ENCODE measurements at places on chromosomes 11 and 22. TPM values are rescaled to one million over a fixed set of nuclear protein-coding genes. Genes with fewer than 3 reads are reported as not detected.

DNA sequence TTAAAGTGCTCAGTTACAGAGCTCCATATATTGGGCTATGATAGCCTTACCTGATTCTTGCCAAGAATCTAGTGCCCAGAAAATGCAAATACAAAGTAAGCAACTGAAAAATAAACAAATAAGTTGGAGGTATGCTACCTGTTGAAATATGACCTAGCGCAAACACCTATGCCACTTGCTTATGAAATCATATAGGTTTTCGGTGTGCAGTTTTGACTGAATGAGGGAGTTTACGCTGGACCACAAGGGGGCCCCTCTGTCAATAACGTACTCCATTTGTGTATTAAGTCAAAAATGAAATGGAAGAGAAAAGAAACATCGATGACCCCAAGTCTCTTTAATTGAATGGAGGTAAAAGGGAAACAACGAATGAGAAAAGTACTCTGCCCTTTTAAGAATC, 84.9 kb upstream of the TRIM77 start:
- DNase-seq, result no peak
- H3K4me1 ChIP-seq, result 0 out of 2 replicates have a peak, but pooled peaks cover 5% of the 10 kb centered on the region
- H3K27ac ChIP-seq, result no peak overlapping the region
- H3K4me3 ChIP-seq, result no peak overlapping the region
- peaks cover 10% of the 10 kb centered on the region for H3K27me3 ChIP-seq

Gene RAB39A
- not detected for total RNA-seq

DNA sequence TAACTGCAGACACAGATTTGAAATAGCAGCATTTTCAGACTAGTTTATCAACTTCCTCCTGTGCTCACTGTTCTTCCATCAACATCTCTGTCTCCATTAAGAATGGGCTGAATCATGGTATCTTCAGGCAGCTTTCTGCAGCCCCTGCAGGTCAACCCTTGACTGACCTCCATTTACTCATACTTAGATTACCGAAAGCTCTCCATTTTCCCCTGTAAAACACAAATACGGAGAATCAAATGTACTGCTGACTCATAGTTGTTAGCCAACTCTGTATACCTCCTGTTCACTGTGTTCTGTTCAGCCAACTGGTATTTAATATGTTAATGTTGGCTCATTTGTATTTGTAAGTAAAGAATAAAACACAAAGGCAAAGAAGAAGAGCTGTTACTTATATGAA, 364.0 kb downstream of the CASP12 start:
- no peaks in the 10 kb centered on the region for H3K27me3 ChIP-seq
- no peak overlapping the region for H3K27ac ChIP-seq
- no peaks in the 10 kb centered on the region for H3K36me3 ChIP-seq
- H3K4me3 ChIP-seq, result no peak overlapping the region
- no peaks in the 10 kb centered on the region for H3K4me1 ChIP-seq
- no peak for DNase-seq

Gene CDKN1C
- 0.24 TPM for total RNA-seq
